NCI-H446 (cell line): ENCODE measurements at places on chromosomes 5 and 9.

DNA sequence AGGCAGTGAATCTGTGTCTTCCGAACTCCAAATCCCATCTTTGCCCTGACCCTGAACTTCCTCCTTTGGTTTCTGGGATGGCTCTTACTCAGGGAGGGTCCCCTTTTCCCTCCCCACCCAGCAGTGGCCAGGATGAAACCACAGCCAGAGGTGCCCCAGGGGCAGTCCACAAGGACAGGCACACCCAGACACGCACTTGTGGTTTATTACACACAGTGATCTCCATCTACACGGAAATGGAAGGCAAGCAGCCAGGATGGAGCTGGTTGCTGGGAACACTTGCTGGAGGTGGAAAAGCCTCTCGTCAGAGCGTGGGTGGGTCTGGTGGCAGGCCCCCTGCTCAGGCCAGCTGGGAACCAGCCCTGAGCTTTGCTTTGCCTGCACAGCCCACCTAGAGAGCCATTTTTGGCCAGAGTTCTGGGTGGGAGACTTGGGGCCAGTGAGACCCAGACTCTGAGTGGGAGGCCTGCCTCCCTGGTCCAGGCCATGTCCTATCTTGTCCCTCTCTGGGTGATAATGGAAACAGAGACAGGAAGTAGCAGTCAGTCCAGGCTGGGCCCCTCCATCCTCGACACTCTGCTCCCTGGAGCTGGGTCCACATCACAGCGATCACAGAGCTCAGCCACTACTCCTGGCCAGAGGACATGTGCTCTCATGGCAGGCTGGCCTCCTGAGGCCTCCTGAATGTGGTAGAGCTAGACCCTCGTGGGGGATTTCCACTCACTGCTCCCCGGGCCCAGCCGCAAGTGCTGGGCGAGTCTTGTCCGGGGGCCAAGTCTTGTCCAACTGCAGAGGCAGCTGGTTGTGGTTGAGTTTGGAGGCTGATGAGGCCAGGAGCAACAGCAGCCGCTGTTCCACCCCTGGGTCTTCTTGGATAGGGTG is 5.1 kb upstream of the PHYKPL start:
- no peak for DNase-seq

GRCh38 chr9:128416014-128416413 is 4.6 kb upstream of the CERCAM start:
- DNase-seq: no peak

DNA sequence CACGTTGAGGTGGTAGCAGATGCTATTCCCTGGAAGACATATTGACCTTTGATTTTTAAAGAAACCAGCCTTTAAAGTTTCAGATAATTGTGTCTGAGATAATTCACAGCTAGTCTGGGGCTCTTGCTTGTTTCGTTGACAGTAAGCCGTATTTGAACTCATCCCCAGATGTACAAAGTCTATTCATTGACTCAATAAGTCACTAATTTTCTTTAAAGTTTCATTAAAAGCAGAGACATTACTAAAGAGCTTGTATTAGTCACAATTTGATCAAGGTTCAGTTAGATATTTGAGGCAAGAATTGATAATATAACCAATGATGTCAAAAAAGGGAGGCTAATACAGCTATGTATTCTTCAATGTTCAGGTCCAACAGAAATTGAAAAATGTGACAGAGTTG is 158.0 kb downstream of the PCSK1 start:
- no peak for DNase-seq

GRCh38 chr9:112777914-112778313 is 27.4 kb downstream of the SNX30 start:
- DNase-seq: no peak

DNA sequence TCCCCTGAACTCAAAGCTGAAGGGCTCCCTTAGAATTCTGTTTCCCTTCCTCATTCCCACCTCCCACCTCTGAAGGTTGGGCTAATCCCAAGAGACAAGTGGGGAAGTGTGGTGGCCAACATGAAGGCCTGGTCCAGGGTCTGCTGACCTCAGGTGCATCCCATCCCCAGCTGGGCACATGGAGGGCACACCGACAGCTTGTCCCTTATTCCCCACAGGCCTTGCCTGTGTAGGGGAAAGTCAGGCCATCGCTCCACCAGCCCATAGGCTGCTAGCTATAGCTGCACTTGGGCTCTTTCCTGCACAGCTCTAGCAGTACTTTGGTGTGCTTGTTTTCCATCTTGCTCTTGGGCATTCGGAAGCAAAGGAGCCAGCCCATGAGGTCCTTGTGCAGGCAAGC is 247.7 kb downstream of the CDH12 start:
- no peak for DNase-seq

DNA sequence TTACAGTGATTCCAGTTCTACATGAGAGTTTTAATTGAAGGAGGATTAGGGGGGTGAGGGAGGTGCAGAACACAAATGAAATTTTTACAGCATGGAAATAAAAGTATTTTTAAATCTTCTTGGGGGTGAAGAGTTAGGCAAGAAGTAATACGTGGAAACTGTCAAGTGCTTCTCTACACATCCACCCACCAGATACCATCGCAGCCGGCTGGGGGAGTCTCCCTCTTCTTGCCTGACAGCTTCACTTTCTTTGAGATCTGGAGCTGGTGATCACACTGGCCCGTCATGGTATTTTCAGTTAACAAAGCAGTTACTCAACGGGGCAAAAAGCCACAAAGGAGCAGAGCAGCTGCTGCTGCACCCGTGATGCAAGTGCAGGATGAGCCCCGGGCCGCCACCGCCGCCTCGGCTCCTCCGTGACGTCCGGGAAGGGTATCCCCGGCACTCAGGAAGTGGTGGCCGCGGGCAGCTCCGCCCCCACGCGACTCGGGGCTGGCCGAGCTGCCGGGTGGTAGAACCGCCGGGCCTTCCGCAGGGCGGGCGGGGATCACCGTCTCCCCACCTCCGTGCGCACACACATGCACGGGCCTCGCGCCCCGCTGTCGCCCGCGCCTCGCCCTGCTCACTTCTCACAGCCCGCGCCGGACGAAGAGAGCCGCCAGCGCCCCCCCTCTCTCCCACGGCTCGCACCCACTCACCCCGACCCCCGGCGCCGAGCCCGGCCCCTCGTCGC is 2.4 kb upstream of the NR4A3 start:
- DNase-seq: peak; percentile 79

- DNase-seq: no peak
Observed at GRCh38 chr9:109329638-109330258, 8.9 kb upstream of the EPB41L4B start.

GRCh38 chr5:57862942-57863341 is 380.3 kb upstream of the ACTBL2 start:
- no peak for DNase-seq

- no peak for DNase-seq
Observed at GRCh38 chr9:88258024-88258423, 119.7 kb upstream of the SPATA31C2 start.

- no peak for DNase-seq
Observed at GRCh38 chr9:75389101-75389500, 300.8 kb downstream of the OSTF1 start.

DNA sequence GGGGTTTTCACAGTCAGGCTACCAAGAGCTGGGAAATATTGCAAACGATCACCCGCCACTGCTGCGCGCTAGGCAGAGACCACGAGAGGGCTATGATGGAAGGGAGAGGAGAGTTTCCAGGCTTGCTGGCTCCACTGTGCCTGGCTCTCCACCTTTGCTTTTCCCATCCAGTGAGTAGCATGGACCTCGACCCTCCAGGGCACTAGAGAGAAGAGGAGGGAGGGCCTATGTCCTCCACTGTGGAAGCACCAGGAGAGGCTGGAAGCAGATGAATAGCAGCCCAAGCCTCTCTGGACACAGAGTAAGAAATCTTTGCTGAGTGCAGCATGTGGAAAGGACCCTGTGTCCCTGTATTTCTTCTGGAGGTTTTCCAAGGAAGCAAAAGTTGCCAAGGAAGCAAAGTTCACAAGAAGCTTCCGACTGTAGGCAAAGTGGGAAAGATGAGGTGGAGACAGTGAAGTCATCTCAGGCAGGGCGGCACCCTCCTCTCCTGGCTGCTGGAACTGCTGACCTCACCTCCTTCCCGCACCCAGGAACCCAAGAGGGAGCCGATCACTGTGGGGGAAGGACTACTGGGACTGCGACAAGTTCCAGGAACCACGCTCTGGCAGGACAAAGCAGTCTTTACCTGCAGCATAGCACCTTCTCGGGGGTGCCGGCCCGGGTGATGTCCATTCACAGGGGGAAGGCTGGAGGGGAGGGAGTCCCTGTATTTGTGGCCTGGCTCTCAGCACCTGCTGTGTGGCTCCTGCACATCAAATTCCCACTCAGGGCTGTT is 79.6 kb downstream of the CSNK1A1 start:
- no peak for DNase-seq

- DNase-seq: no peak
Observed at GRCh38 chr5:9201761-9202160, 344.1 kb downstream of the SEMA5A start.

GRCh38 chr5:78534148-78534904 is 114.2 kb downstream of the LHFPL2 start:
- no peak for DNase-seq

GRCh38 chr5:156191547-156191946 is 135.4 kb upstream of the SGCD start:
- no peak for DNase-seq

GRCh38 chr5:149170299-149170698 is 29.0 kb downstream of the ABLIM3 start:
- peak; percentile 83 for DNase-seq

DNA sequence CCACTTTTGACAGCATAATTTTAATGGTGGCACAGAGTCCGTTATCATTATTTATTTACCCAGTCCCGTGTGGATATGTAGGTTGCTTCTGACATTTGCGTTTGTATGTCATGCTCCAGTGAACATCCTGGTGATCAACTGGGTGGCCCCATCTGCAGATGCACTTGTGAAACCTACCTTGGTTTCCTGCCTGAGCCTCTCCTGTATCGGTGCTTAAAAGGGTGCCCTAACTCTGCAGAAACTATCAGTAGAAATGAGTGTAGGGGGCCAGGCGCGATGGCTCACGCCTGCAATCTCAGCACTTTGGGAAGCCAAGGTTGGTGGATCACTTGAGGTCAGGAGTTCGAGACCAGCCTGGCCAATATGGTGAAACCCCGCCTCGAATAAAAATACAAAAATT is 92.1 kb upstream of the IER5L start:
- DNase-seq: no peak

DNA sequence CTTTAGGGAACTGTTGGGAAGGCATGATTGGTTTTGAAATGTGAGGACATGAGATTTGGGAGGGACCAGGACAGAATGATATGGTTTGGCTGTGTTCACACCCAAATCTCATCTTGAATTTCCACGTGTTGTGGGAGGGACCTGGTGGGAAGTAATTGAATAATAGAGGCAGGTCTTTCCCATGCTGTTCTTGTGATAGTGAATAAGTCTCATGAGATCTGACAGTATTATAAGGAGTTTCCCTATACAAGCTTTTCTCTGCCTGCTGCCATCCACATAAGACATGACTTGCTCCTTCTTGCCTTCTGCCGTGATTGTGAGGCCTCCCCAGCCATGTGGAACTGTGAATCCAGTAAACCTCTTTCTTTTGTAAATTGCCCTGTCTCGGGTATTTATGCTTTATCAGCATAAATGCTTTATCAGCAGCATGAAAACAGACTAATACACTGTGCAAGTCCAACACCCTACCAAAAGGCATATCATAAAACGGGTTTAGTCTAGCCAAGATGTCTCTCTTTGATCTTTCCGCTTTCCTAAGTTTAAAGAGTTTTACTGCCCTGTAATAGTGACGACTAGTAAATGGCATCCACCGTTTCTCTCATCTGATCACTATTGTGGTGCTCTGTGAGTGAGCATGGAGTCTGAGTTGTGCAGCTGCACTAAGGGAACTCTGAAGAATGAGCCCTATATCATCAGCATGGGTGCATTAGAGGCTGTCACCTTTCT is 12.9 kb upstream of the ZNF782 start:
- no peak for DNase-seq

GRCh38 chr9:70478963-70479641 is 64.6 kb upstream of the KLF9 start:
- no peak for DNase-seq

- DNase-seq: no peak
Observed at GRCh38 chr5:17819783-17820182, 185.5 kb downstream of the TAF11L14 start.

DNA sequence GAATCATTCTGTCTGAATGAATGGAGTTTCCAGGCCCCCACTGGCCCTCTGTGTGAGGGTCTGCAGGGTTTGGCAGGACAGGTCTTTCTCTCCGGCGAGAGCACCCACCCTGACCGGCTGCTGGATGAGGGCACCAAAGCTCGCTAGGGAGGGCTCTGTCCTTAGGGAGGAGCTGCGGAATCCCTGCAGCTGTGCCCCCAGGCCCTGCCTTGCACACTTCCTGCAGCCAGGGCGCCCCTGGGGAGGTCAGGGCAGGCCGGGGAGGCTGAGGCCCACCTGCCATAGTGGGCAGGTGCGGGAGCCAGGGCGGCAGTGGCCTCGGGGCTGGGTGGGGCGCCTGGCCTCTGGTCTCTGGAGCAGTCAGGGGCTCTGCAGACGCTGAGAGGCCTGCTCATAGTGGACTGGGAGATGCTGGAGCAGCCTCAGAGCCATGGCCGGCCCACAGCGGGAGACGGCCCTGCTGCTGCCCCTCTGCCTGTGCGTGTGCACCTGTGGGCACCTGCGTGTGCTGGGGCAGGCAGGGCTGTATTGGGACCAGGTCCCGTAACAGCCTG is 36.1 kb downstream of the EXOC3 start:
- DNase-seq: no peak

DNA sequence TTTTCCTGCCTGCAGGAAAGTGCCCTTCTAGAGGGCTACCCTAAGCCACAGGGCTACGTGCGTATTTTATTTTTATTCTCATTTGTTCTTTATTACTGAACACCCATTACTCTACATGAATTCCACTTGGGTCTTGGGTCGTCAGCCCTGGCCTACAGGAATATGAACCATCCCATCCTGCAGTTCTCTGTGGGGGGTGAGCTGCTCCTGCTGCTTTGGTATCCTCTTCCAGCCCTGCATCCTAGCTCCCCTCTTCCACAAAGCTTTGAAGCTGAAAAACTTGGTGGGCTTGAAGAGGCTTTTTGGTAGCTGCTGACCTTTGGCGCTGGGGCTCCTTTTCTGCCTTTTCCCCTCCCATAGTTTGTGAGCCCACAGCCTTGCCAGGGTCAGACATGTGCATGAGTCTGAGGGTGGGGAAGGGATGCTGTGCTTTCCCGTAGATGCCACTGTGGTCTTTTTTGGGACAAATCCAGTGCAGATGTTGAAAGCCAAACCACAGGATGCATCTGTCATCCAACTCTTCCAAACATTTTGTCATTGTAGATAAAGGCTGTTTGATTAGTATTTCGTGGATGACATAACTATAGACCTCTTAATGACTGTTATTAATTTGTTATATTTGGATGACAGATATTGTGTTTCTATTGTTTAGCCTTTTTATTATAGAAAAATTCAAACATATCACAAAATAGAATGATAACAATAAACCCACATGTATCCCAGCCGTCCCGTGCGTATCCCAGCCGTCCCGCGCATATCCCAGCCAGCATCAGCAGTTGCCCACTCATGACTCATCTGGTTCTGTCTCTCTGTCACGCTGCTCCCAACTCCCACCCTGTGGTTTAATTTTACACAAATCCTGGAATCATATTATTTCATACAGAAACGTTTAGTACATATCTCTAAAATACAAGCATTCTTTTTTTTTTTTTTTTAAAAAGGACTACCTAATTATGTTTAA is 43.9 kb downstream of the SLC46A2 start:
- no peak for DNase-seq
